ENCODE measurements at places on chromosomes 3 and 15.

DNA sequence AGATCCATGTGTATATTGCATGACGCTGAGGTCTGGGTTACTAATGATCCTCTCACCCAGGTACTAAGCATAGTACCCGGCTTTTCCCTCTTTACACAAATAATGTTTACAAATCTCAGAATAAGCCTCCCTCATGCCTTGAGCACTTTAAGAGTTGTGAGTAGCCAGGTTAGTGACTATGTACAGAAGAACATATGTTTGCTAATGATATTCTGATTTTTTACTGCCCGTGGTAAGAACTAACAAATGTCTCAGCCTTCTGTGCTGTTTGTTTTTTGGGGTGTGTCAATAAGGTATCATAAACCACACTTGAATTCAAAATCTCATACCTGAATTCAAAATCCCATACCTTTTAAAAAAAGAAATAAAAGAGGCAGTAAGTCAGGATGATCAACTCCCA, 59.5 kb downstream of the ABCC5 start:
- DNase-seq, result no peak

DNA sequence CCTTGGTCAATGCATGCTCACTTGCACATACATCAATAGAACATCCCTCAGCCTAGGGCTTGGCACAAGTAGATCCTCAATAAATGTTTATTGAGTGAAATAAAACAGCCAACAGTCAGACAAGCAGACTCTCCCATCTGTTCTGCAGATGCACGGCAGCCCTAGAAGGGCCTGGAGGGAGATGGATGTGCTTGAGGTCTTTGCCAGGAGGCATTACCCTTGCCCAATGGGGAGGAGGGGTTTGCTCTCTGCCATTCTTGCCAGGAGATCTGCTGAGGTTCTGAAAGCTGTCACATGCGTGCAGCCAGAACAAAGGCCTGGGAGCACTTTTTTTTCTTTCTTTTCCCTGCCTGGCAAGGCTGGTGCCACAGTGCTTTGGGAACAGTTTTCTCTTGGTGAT, 349.3 kb upstream of the THRB start:
- DNase-seq, result no peak

GRCh38 chr3:162161595-162161994, 665.0 kb downstream of the OTOL1 start:
- no peak for DNase-seq

GRCh38 chr3:130789782-130790322, 43.2 kb upstream of the PIK3R4 start:
- no peak for DNase-seq

DNA sequence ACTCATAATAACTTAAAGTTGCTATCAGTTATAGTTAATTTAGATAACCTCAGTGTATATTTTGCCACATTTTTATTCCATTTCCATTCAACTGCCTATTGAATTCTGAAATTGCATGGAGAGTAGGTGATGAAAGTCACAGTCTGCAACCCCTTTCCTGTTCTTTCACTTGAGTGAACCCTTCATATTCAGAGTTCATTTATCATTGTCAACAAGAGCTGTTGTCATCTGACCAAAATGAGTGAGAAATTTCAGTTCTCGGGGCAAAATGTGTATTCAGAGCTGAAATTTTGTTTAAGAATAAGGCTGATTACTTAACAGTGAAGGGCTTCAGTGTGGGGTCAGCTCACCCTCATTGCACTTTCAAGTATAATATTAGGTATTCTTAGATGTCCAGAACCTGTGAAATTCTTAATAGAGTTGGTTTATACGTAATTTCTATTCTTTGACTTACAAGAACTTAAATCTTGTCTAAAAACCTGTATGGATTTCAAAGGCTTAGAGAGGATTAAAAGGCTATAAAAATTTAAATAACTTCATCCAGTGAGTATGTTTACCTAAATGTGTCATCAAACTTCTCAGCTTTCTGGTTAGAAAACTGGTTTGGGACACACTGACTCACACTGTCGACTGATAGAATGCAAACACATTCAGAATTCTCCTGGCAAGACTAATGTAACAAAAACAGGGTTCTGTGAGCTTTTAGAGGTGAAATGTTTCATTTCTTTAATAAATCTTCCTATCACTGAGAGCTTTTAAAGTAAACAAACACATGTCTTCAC, 92.2 kb downstream of the CMSS1 start:
- DNase-seq, result no peak

DNA sequence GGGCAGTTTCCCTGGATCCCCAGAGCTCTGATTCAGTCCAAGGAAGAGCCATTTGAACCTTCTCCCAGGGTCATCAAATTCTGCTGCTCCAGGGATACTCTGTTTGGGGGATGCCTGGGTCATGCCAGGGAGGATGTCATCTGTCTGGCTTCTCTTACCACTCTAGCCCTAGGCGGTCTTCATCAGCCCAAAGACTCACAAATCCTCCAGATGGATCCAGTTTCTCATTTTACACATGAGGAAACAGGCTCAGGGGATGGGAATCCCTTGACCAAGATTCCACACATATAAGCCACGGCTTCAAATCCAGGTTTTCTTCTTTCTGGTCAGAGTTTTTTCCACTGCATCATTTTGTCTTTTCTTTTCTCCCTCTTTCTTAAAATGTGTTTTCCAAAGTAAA, 36.7 kb downstream of the SLC28A1 start:
- no peak for DNase-seq

DNA sequence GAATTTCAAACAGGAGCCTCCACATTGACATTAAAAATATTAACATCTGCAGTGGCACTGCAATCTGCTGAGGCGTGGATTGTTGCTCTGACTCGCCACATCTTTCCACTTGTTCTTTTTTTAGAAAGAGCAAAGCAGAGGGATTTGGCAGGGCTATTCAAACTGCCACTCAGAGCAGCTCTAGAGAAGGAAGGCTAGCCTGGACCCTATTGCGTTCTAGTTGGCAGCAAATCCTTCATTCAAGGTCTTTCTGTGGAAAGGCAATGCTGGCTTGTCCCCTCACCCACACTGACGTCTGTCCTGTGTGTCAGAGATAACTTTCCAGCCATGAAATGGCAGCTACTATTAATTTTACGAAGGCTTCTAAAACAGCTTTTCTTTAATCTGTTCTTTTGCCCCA, 483.2 kb upstream of the SGO1 start:
- no peak for DNase-seq

- DNase-seq, result no peak
Measured at GRCh38 chr15:40901053-40901443, 6.8 kb downstream of the VPS18 start.
